NCI-H1048 (cell line): ENCODE measurements at places on chromosomes 4 and X.

GRCh38 chr4:168655182-168655581 lies 158.3 kb downstream of the PALLD start:
- no peak for DNase-seq

GRCh38 chr4:153747406-153747955 lies 12.3 kb downstream of the RNF175 start:
- no peak for DNase-seq

GRCh38 chr4:168885400-168885799 lies 124.7 kb downstream of the CBR4 start:
- no peak for DNase-seq

GRCh38 chr4:88360791-88361190 lies 17.9 kb upstream of the HERC6 start:
- no peak for DNase-seq

DNA sequence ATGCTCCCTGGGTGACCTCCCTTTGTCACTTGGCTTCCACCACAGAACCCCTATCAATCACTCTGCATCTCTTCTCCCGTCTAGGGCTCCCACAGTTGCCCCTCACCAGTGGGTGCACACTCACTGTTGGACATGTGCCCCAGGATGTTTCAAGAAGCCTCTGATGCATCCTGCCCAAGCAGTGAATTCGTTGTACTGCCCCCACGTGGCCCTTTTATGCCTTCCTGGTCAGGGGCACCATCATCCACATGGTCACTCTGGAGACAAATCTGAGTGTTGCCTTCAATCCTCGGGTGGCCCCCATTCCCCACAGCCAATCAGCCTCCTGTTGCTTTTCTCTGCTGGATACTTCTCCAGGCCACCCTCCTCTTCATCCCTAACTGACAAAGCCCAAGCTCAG lies 12.2 kb downstream of the ITIH6 start:
- no peak for DNase-seq

DNA sequence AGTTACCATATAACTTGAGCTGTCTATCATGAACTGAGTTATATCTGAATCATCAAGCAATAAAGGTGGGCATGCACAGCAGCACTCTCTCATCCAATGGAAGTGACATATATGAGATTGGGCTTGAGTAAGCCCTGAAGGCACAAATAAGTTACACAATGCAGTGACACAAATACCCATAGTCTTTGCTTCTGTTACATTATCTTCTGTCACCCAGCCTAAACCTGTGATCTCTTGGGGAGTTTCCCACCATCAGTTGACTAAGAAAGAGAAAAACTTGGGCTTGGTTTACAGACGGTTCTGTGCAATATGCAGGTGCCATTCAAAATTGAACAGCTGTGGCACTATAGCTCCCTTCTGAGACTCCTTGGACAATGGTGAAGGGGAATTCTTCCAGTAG lies 138.8 kb upstream of the IL15 start:
- DNase-seq: no peak

DNA sequence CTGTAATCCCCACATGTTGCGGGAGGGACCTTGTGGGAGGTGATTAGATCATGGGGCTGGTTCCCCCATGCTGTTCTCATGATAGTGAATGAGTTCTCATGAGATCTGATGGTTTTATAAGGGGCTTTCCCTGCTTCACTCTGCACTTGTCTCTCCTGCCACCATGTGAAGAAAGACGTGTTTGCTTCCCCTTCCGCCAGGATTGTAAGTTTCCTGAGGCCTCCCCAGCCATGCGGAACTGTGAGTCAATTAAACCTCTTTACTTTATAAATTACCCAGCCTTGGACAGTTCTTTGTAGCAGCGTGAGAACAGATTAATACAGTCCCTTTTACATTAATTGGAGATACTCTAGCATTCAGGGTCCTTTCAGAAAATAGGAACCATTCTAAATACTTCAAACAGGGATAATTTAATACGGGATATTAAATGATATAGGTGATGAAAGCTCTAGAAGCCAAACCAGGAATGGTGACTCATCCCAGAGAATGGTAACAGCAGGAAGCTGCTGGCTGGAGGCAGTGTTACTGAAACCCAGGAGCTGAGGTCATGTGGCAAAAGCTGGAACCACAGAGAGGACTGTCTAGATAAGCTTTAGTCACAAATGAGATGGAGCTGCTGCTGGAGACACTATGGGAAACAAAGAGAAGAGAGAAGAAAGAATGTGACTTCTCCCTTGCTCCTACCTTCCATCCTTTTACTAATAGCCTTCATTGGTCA lies 57.3 kb downstream of the GSTCD start:
- DNase-seq: no peak

DNA sequence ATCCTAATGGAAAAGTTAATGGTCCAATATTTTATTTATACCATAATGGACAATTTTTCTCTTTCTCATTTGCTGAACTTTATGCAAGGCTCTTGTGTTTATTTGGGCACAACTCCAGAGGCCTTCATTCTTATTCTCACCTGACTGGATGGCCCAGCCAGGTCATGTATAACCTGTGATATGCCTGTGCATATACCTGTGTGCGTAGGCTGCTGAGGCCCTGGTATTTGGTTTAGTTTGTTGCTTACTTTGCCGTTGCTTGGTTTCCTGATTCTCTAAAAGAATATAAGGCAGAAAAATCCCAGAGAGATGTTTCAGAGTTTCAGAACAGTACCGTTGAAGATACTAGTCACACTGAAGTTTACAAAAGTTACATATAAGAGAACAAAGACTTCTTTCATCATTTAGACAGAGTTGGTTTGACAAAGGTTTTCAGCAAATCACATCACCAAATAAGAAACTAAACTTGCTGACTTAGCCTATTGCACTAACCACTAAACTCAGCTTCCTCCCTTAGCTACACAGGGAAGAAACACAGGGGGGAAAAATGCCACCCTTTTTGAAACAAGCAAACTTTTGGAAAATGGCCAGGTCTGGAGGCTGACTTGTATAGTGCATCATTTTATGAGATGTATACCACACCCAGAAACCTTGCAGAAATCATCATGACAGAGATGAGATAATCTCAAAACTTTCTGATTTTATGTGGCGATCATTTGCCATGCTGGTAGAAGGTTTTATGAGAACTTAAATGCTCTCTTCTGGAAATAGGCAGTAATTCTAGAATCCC lies 248.5 kb downstream of the GRIA3 start:
- DNase-seq: no peak

- DNase-seq: no peak
Measured at GRCh38 chr4:155288999-155289398, 80.6 kb downstream of the NPY2R start.

DNA sequence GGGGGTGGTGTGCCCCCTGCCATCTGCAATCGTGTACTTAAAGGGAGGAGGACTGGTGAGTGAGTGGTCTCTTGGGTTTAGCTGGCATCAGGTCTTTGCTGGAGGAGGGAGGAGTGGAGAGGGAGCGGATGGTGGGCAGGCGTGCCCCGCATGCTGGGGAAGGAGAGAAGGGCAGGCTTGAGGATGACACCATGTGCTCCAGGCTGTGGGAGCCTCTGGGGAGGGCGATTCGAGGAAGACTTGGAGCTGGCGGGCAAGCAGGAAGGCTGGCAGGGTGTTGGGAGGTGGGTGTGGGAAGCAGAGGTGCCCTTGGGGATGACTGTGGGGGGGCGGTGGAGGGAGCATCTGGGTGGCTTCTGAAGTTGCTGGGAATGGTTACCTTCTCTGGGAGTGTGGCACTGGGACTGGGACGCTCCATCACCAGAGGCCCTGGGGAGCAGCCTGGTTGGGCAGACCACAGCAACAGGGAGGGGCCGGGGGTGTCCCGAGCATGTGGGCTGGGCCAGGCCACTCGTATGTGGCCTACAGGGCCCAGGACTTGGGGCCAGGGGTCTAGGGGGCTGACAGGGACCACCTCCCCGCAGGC lies 30.8 kb upstream of the AFAP1 start:
- DNase-seq: no peak

GRCh38 chr4:16807355-16807754 lies 91.1 kb downstream of the LDB2 start:
- DNase-seq: no peak

- no peak for DNase-seq
Measured at GRCh38 chrX:118251271-118251670, 94.6 kb upstream of the WDR44 start.

DNA sequence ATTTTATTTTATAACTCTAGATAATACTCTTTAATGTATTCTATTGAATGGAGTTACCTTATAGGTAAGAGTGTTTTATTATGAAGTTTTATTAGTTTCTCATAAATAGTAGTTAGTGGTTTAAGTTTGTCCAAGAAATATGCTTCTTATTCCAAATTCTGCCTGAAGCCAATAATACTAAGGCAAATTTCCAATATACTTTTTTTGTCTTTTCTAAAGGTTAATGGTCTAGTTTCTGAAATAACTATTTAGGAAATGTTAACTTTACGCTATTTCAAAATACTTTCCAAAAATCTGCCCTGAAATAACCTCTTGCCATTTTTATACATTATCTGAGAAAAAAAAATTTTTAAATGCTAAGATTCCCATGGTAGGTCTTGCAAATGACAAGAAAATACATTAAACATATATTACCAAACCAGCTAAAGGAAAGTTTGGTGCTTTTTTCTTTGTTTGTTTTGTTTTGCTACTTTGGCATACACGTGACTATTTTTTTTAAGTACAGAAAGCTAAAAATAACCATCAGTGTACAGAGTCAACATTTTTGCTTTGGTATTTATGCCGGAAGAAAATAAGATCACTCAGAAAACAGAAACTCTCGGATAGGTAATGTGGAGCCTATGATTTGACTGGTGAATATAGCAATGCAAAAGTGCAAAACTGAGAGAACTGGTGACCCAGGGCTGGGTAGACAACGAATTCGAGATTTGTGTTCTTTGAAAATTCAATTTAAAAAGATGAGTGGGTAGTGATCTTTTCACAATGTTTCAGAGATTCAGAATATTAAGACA lies 29.8 kb downstream of the PCDH18 start:
- DNase-seq: no peak

DNA sequence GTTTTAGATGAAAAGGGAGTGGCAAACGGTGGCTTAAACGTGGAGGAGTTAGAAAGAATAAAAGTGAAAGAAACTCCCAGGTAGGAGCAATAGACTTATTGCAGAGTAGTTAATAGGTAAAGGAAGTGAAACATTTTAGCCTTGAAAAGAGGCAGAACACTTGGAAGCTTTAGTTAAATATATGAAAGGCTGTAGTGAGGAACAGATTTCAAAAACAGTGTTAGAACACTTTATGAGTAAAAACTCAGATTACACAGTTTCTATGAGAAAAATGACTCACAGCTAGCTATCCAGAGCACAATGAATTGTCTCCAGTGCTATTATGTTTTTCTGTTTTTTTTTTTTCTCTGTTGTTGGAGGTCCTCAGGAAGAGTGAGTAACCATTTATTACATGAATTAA lies 45.8 kb downstream of the TACR3 start:
- DNase-seq: no peak

DNA sequence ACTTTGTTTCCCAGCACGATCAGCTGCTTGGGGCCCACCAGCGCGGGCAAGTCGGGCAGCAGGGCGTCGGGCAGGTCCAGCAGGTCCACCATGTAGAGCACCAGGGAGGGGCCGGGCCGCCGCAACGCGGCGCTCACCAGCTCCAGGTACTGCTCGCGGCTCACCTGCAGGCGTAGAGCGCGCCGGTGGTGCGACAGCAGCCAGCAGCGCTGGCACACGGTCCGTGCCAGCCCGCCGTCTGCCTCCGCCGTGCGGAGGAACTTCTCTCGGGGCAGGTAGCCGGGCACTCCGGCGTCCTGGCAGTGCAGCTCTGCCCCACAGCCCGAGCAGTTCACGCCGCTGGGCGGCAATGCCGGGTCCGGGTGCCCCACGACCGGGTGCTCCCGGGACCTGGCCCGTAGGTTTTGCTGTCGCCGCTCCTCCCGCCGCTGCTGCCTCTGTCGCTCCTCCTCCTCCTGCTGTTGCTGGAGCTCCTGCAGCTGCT lies 527 bp downstream of the NOA1 start:
- DNase-seq: no peak

GRCh38 chr4:3458371-3458770 lies 4.7 kb upstream of the DOK7 start:
- no peak for DNase-seq

DNA sequence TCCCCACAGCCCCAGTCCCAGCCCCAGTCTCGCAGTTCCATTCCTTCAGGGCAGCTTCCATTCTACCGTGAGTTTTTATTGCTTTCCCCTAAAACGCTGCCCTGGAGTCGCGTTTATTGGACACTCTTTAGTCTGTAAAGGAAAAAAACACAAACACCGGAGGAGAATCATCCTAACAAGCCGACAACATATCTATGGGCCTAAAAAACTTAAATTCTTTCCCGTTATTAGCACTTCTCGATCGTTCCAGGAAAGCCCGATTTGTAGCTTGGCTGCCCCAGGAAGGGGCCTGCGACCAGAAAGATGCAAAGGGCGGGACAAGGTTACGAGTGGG lies 178.5 kb downstream of the CBR4 start:
- DNase-seq: no peak

DNA sequence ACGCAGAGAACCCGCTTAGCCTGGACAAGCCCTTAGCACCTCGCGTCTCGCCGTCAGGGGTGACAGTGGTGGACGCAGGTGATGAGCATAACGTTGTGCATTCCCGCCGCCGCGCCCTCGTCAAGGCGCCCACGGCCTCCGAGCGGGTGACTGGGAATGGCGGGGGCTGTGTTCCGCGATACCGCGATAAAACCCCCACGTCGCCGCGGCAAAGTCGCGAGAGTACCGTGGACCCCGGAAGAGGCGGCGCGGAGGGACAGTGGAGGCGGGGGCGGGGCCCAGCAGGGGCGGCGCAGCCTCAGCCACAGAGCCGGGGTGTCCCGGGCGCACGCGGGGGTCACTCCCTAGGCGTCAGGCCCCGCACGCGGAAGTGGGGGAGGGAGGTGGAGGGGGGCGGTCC lies 53.8 kb downstream of the ZFYVE28 start:
- no peak for DNase-seq

DNA sequence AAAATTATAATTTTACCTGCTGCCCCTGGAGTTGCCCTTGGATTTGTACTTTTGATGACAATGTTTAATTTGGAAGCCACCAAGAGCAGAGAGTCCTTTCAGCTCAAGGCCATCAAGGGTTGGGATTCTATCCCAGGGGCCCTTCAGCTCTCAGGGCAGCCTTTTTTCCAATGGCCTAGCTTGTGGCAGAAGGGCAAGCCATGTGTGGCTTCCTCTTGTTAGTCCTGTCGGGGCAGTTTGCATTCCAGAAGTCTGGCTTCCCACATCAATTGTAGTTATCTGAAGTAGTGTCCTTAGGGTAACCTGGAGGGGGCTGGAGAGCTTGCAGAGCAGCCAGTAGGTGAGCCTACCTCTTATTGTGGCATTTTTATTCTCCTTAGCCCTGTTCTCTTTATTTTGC lies 569.4 kb downstream of the TRAM1L1 start:
- no peak for DNase-seq

DNA sequence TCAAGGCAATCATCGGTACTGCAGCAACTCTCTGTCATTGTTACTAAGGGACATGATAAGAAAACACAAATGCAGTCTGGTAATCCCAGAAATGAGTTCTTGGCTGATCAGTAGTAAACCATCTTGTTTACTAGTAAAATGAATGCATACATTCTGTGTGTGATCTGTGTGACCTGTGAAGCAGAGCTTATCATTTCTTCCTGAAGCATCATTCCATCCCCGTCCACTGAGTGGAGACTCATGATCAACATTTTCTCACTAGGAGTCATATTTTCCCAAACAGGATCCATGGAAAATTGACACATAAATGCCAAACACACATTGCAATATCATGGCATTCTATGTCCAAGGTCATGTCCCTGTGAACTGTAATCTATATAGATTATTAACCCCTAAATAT lies 226.1 kb downstream of the ANKRD50 start:
- DNase-seq: no peak
